NCI-H1436 treated with DMSO at 0.1 percent for 48 hours (cell line): ENCODE measurements at places on chromosomes 1 and 21.

GRCh38 chr1:230768903-230769570 lies 21.8 kb downstream of the CAPN9 start:
- DNase-seq, result no peak

GRCh38 chr1:66446261-66447001 lies 87.5 kb upstream of the SGIP1 start:
- peak; percentile 35 for DNase-seq

GRCh38 chr21:26964170-26964778 lies 2.6 kb downstream of the ADAMTS5 start:
- no peak for DNase-seq

- no peak for DNase-seq
Measured at GRCh38 chr1:86468501-86468977, at the start of gene CLCA1. TSS of gene CLCA1 (plus strand) at chr1:86468927. CDS start at chr1:86468972, 45 bp downstream.

DNA sequence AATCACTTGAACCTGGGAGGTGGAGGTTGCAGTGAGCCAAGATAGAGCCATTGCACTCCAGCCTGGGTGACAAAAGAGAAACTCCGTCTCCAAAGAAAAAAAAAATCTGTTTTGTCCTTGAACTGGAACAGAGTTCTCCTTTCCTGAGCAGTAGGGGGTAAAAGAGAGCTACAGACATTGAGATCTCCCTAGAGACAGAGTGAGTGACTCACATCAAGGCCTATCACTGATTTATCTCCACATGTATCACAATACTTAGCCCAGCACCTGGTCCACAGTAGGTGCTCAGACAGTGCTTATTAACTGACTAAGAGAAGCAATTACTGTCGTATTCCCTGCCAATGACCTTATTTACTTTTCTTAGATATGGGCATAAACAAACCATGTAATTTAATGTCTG lies 354.1 kb upstream of the C1orf87 start:
- DNase-seq, result peak; percentile 79

- no peak for DNase-seq
Measured at GRCh38 chr1:95049935-95050334, 22.8 kb downstream of the ALG14 start.
